ENCODE measurements at places on chromosomes 16 and 17.

- DNase-seq = no peak
These were observed 462.5 kb upstream of the EEF2KMT start for GRCh38 chr16:5560084-5560483.

GRCh38 chr16:56262148-56262547 lies 70.9 kb downstream of the GNAO1 start:
- no peak for DNase-seq

DNA sequence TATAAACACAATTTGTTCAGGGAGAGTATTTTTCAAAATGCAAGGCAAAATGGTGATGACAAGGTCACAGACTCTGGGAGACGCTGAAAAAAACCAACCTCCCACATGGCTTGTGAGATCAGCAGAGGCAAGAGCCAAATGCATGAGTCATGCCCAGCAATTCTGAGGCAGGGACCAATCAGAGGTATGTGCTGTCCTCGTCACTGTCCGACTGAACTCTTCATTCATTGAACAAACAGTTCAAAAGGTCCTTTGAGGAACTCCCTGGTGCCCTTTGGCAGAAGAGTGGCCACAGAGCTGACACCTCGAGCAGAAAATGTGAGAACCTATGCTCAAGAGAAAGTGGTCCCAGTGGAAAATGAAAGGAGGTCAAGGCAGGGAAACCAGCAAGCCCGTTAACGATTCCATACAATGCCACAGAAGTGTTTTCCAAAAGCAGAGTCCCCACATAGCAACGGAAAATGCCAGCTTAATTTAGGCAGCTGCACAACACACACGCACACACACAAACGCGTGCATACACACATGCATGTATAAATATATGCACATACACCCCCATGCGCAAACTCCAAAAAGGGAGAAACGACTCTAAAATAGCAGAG lies 50.9 kb downstream of the CDH11 start:
- DNase-seq = peak; percentile 81

DNA sequence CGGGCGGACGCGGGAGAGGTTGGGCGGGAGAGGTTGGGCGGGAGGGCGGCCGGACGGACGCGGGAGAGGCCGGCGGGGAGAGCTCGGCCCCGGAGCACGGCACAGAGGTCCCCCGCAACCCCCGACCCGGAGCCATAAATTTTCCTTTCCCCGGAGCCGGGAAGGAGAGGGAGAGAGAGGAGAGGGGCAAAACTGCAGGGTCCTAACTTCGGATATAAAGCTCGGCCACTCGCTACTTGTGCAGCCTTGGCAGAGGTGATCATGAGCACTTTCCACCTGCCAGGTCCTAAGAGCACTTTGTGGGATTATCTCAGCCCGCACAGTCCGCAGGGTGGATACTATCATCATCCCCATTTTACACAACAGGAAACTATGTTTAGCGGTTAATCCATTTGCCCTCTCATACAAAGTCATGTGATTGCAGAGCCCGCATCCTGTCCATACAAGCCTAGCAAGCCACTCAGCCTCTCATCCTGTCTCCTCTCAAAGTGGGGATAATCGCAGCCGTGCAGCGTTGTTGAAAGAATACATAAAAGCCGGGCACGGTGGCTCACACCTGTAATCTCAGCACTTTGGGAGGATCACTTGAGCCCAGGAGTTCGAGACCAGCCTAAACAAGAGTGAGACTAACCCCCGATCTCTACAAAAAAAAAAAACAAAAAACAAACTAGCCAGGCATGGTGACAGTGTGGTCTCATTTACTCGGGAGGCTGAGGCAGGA lies 780 bp upstream of the DCAKD start:
- no peak for DNase-seq

DNA sequence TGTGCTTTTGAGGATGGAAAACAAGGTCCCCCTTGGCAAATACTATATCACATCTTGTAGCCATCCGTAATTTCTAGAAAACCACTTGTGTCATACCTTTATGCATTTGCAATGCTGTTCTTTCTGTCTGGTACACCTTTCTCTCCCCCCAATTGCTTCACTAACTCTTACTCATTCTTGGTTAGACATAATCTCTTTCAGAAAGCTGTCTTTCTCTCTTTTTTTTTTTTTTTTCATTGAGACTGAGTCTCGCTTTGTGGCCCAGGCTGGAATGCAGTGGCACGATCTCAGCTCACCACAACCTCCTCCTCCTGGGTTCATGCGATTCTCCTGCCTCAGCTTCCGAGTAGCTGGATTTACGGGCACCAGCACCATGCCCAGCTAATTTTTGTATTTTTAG lies 94.9 kb upstream of the C17orf78 start:
- no peak for DNase-seq

- DNase-seq = no peak
These were observed 135.0 kb downstream of the CDK5R1 start for GRCh38 chr17:32621612-32622312.

- no peak for DNase-seq
These were observed 3.4 kb downstream of the USH1G start for GRCh38 chr17:74919440-74920305.

DNA sequence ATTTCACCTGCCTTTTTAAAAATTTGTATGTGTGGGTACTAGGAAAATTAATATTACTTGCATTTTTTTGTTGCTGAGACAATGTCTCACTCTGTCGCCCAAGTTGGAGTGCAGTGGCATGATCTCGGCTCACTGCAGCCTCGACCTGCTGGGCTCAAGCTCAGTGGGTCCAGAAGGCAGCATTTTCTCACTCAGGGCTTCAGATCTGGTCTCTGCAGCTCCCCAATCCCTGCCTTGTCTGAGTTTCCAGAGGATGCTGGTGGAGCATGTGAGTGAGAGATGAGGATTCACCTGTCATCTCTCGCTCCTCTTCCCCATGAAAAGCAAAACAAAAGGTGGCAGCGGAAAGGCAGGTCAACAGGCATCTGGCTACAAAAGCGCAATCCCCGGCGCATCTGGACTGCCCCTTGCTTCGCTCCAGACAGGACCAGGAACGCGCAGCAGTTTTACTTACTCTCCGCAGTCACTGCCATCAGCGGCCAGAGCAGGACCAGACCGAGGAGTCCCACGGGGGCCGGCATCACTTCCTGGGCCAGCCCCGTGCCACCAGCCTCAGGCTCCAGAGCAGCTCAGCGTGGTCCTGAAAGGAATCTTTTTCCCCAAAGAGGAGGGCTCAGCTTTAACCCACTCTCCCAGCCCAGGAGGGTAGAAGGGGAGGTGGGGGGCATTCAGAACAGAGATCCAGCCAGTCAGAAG lies 59.9 kb downstream of the LITAF start:
- DNase-seq = no peak

DNA sequence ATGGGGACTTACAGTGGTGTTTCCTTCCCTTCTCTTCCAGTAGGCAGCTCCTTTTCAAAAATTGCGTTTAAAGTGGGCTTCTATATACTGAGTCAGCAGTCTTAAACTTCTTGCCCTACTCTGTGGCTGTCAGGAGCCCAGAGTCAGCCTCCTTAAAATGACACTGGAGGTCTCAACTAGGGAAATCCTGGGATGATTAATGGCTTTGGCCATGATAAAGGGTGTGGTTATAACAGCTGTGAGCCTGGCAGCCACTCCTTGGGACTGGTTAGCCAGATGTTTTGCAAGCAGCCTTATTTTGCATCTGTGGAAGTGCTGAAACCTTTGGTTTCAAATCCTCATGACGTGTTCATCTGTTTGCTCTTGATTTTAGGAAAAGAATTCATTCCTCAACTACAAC lies 25.0 kb downstream of the TAC4 start:
- DNase-seq = peak; percentile 7

- no peak for DNase-seq
These were observed 3.4 kb upstream of the ZNF423 start for GRCh38 chr16:49859125-49859811.

DNA sequence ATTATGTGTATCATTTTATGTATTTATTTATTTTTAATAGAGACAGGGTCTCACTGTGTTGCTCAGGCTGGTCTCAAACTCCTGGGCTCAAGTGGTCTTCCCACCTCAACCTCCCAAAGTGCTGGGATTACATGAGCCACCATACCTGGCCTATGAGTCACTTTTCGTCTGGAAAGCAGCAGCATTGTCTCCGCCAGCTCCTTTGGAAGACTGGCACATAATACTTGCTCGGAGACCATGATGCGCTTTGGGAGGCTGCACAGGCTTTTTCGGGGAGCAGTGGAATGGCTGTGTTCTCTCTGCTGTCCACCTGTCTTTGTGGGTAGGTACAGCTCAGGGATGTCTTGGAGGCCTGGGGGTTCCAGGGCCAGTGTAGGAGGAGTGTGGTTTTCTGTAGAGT lies 102.2 kb downstream of the AATF start:
- no peak for DNase-seq

- no peak for DNase-seq
These were observed 18.6 kb downstream of the BRCA1 start for GRCh38 chr17:43106552-43106951.

DNA sequence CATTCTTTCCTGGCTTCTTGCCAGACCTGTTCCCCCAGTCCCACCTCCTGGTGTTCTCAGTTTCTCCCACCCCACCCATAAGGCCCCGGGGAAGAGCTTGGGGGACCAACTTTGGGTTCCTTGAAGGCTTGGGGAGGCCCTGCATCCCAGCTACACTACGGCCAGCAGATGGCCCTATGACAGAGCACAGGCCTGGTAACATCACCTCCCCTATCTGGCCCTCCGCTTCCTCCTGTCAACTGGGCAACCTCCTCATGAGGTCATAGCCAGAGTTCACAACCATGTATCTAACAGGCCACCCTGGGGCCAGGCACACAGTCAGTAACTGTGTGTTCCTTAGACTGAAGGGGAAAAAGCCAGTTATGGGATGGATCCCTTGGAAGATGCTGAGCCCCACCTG lies 31.4 kb downstream of the MYO15A start:
- DNase-seq = no peak

- DNase-seq = no peak
These were observed 17.7 kb downstream of the ITGAL start for GRCh38 chr16:30490210-30490609.

GRCh38 chr16:57929250-57929649 lies 41.7 kb downstream of the CNGB1 start:
- no peak for DNase-seq

DNA sequence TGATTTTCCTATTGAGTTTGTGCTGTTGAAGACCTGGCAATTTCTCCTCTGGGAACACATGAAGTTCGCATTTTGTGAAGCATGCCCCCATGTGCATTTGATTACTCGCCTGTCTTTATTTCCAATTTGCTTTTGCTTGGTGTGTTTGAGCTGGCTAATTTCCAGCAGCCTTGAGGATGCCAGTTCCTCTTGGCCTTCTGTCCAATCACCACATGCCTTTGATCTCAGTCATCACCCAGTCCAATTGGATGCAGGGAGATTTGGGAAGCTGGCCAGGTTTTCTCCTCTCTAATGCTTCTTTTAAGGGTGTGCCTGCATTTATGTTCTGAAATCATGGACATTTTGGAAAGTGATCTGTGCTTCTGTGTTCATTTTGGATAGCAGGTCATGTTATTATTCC lies 3.8 kb upstream of the TMEM100 start:
- DNase-seq = peak; percentile 97

DNA sequence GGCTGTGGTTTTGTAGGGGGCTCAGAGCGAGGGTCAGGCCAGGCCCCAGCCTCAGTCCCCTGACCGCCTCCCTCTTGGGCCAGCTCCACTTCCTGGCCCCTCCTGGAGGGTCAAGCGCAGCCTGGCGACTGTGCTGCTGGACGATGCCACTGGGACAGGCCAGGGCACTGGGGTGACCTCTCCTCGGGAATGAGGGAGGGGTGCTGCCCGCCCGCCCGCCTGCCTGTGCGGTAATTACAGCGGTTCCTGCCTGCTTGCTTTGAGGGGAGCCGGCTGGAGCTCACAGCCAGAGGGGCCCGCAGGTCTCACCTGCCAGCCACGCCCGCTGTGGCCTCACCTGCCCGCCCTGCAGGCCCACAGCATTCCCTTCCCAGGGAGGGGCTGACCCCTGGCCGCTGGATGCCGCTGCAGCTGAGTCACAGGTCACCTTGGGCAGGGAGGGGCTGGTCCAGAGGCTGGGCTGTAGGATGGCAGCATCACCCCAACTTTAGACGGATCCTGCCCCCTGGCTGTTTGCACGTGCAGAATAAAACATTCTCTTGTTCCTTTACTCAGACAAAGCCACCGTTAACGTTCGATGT lies 76.7 kb upstream of the CBX4 start:
- no peak for DNase-seq

GRCh38 chr16:63312346-63312745 lies 1276.1 kb upstream of the CDH8 start:
- DNase-seq = no peak

DNA sequence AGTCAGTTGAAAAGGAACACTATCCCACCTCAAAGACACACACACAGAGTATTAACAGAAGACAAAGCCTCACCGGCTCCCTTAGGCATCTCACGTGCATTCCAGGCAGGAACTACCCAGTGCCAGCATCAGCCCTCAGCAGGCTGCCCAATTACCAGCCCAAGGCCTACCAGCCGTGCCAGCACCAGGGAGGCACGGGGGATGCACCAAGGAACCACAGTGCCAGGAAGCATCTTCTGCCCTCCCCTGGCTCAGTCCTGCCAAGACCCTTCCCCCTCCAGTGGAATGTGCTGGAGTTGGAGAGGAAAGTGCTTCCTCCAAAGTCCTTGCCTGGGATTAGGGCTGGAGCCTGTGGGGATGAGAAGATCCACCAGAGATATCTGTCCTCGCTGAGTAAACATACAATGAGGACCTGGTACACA lies 11.0 kb upstream of the KRT19 start:
- no peak for DNase-seq

DNA sequence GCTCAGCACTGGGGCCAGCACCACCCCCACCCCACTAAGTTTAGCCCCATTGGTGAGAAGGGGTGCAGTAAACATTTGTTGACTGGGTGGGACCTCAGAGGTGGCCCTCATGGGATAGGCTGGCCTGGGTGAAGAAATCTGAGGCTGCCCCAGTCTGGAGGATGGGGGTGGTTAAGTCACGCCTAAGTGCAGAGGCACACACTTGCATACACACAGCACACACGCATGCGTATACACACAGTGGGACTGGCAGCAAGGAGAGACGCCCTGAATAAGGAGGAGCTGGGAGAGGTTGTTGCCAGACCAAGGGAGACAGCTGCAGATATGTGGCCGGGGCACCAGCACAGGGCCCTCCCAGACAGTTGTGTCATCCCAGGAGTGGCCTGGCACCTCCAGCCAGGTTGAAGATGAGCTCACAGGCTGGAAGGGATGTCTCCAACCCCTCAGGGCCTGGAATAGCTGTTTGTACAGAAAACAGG lies 3.0 kb upstream of the BCAR1 start:
- DNase-seq = peak; percentile 51

GRCh38 chr17:59764292-59764741 lies 56.9 kb downstream of the VMP1 start:
- peak; percentile 73 for DNase-seq

DNA sequence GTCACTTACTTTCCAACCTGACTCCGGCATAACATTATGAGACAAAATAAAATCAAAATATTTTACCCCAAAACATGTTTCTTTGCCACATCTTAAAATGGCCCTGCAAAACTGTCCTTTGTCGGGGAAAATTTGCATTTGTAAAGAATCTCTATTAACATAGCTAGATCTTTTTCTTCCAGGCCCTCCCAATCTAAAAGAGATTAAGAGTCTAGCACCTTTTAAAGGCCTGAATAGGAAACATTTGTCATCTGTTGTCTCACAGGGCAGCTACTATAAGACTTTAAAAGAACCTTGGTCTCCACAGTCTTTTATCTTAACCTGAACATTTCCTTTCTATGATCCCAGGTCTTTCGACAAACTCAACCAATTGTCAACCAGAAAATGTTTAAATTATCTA lies 18.1 kb upstream of the DHRS7B start:
- DNase-seq = no peak

Measured in fibroblast of skin of left quadriceps (primary cell).